ENCODE measurements at places on chromosomes 7 and 10.

DNA sequence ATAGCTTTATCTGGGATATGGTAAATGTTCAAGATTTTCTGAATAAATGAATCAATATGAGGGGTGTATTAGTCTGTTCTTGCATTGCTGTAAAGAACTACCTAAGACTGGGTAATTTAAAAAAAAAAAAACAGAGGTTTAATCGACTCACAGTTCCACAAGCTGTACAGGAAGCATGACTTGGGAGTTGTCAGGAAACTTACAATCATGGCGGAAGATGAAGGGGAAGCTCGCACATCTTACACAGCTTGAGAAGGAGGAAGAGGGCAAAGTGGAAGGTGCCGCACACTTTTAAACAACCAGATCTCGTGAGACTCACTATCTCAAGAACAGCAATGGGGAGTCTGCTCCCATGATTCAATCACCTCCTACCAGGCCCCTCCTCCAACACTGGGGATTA lies 32.5 kb upstream of the OTUD1 start:
- H3K36me3 ChIP-seq = no peaks in the 10 kb centered on the region
- H3K27ac ChIP-seq = no peak overlapping the region
- H3K27me3 ChIP-seq = no peaks in the 10 kb centered on the region
- DNase-seq = no peak
- H3K4me3 ChIP-seq = no peak overlapping the region
- H3K4me1 ChIP-seq = no peaks in the 10 kb centered on the region

DNA sequence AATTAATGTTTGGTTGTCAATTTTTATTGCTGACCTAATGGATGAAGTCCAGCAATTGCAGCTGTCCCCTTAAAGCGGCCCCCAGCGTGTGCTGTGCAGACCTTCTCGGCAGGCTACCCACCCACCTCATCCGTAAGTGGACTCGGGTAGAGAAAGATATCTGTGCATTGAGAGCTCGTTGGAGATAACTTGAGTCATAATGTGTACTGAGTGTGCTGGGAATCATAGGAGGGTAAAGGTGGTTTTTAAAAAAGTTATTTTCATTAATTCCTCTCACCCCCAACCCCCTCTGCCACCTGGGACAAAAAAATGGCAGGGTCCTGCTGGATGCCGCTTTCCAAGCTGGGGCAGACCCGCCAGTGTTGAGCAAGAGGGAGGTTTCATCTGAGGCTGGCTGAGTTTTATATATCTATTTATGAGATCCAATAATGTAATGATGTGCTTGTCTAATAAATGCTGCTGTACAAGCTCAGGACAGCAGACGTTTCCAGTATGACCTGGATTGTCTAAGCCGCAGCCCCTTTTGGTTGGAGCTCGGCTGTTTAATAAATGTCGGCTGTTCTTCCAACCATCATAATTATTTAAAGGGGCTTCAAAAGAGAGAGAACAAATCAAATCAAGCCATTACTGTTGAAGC lies 119.1 kb downstream of the NKX6-2 start:
- H3K4me3 ChIP-seq = no peak overlapping the region
- peaks cover 29% of the 10 kb centered on the region for H3K4me1 ChIP-seq
- peak overlapping the region; percentile 56 for H3K27ac ChIP-seq
- no peaks in the 10 kb centered on the region for H3K27me3 ChIP-seq
- no peaks in the 10 kb centered on the region for H3K36me3 ChIP-seq
- no peak for DNase-seq

GRCh38 chr10:4429571-4429970 lies 396.4 kb upstream of the AKR1E2 start:
- H3K4me3 ChIP-seq = no peak overlapping the region
- no peaks in the 10 kb centered on the region for H3K4me1 ChIP-seq
- no peak for DNase-seq
- H3K27ac ChIP-seq = no peak overlapping the region
- no peaks in the 10 kb centered on the region for H3K27me3 ChIP-seq
- H3K36me3 ChIP-seq = no peaks in the 10 kb centered on the region

- H3K4me1 ChIP-seq = no peaks in the 10 kb centered on the region
- no peak for DNase-seq
- no peaks in the 10 kb centered on the region for H3K36me3 ChIP-seq
- H3K4me3 ChIP-seq = no peak overlapping the region
Measured at GRCh38 chr7:98805956-98806838, 63.6 kb downstream of the TMEM130 start.

GRCh38 chr7:157954901-157955300 lies 618.1 kb downstream of the DNAJB6 start:
- H3K27me3 ChIP-seq = no peaks in the 10 kb centered on the region
- no peaks in the 10 kb centered on the region for H3K36me3 ChIP-seq
- no peak for DNase-seq
- H3K4me3 ChIP-seq = no peak overlapping the region

DNA sequence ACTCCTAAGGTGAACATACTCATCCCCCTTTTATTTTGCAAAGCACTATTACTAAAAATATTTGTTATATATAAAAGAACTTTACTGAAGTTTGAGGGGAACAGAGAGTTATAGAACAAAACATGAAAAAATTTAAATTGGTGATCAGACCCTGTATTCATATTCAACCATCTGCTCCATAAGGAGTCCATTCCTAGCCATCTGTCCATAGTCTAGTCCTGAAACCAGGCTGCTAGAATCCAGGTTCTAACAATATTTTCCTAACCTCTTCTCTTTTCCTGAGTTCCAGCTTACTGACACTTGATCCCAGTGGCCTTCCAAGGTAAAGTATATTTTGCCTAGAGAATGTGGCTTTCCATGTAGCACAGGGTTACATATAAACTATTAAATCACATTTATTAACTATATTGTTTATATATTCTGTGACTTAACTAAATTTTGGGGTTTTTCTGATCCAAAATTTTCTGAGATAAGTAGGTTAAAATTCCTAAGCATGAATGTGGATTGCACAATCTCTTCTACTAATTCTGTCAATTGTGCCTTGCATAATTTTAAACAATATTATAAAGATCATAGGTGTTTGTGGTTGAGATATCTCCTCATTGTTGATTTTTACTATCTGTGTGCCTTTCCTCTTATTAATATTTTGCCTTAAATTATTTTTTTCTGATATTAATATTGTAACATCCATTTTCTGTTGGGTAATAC lies 137.6 kb upstream of the MAGI2 start:
- no peaks in the 10 kb centered on the region for H3K36me3 ChIP-seq
- H3K4me1 ChIP-seq = no peaks in the 10 kb centered on the region
- no peak for DNase-seq

GRCh38 chr7:100827330-100828226 lies at the start of gene EPHB4:
Gene EPHB4, minus strand, starts transcription at chr7:100827523. Its CDS starts 493 bp downstream, at chr7:100827030.
- peak within 1 kb of the TSS; percentile 82 for H3K4me3 ChIP-seq
- H3K36me3 ChIP-seq = peaks cover 16% of the 10 kb centered on the region
- no peaks in the 10 kb centered on the region for H3K27me3 ChIP-seq
- DNase-seq = peak; percentile 88
- peaks cover 36% of the 10 kb centered on the region for H3K4me1 ChIP-seq
- peak within 1 kb of the TSS; percentile 75 for H3K27ac ChIP-seq

DNA sequence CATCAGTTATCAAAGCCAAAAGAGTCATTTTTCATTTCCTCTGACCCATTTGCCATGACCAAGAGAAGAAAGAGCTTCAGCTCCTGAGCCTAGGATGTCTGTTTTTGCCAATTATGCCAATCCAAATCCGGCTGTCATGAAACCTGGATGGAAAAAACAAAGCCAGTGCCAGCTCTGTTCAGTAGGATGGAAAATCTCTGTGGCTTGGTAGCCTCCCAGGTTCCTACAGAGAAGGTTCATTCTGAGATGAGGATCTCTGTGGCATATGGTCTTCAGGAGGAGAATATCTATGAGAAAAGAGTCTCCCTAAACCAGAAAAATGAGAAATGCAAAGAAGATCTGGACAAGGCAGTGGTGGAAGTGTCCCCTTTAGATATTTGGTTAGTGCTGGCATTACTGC lies 475.4 kb downstream of the CNTNAP2 start:
- DNase-seq = no peak
- no peaks in the 10 kb centered on the region for H3K36me3 ChIP-seq
- H3K4me1 ChIP-seq = no peaks in the 10 kb centered on the region
- no peak overlapping the region for H3K27ac ChIP-seq

DNA sequence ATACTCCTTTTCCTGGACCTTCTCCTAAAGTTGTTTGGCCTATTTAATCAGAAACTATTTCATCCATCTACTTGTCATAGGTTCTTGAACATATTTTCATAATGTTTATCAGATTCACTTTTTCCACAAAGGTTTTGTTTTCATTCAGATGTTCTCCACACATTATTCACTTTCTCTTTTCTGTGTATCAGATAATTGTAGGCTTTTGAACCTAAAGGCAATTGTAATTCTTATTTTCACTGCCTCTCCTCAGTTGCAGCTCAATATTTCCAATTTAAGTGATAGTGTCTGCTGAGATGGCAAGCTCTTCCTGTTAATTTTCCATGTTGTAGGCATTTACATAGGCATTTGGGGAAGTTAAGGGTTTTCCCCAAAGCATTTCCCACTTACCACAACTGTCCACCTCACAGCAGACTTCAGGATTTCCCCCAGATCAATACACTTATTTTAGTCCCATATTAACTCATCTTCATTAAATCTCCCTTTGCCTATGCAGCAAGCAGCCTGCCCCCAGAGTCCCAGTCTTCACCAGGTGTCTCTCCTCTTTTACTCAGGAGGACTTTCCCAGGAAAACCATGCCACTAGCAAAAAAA lies 12.3 kb upstream of the IKZF1 start:
- H3K27ac ChIP-seq = no peak overlapping the region
- DNase-seq = no peak
- no peak overlapping the region for H3K4me3 ChIP-seq
- no peaks in the 10 kb centered on the region for H3K36me3 ChIP-seq
- no peaks in the 10 kb centered on the region for H3K27me3 ChIP-seq

DNA sequence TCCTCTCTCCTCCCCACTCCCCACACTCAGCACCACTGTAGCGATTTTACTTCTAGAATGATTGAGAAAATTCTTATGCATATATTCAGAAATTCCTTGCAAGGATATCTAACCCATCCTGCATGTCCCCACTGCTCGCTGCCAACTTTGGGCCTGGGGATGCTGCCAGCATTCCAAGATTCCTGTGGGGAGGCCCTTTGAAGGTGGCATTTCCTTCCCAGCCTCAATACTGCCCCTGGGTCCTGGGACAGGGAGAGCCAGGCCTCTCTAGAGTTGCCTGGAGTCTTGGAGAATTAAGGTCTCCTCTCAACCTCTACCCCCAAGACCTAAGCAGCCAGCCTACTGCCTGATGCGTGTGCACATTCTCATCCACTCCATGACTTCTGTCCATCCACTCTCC lies 303.5 kb downstream of the NEBL start:
- DNase-seq = no peak
- H3K27me3 ChIP-seq = no peaks in the 10 kb centered on the region
- no peak overlapping the region for H3K27ac ChIP-seq
- no peaks in the 10 kb centered on the region for H3K4me1 ChIP-seq

- no peaks in the 10 kb centered on the region for H3K36me3 ChIP-seq
- H3K4me3 ChIP-seq = no peak overlapping the region
- H3K27ac ChIP-seq = no peak overlapping the region
- H3K27me3 ChIP-seq = no peaks in the 10 kb centered on the region
- H3K4me1 ChIP-seq = no peaks in the 10 kb centered on the region
Measured at GRCh38 chr10:36388166-36388565, 737.2 kb upstream of the ANKRD30A start.

GRCh38 chr7:133682364-133683181 lies 429.7 kb downstream of the EXOC4 start:
- no peaks in the 10 kb centered on the region for H3K4me1 ChIP-seq
- no peaks in the 10 kb centered on the region for H3K27me3 ChIP-seq
- no peaks in the 10 kb centered on the region for H3K36me3 ChIP-seq
- H3K27ac ChIP-seq = no peak overlapping the region
- DNase-seq = no peak

DNA sequence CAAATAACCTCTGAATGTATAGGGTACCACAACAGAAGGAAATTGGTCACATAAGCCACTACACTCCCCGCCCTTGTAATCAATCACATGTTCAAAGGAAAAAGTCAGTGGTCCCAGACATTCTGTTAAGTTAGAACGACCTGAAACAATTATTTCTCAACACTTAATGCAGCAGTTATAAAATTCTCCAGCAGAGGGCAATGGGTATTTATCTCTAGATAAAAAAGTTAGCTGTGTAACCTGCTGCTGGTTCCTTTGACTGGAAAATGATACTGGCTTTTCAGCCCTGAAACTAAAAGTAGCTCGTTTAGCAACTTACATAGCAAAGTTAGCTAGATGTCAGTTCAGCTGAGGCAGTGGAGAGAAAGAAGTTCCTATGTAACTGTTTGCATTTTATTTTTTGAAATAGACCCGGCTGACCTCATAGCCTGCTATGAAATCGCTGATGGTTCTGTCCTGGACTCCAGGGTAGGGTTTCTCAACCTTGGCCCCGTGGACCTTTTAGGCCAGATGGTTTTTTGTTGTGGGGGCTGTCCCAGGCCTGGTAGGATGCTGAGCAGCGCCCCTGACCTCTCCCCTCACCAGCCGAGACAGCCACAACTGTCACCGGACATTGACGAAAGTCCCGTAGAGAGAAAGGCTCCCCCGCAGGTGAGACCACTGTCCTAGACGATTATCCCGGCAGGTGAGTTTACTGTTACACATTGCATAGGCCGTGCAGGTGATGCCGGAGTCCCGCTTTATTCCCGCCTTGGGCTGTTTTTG lies 40.2 kb upstream of the PROSER2 start:
- no peak overlapping the region for H3K27ac ChIP-seq
- no peaks in the 10 kb centered on the region for H3K36me3 ChIP-seq
- no peak for DNase-seq
- no peak overlapping the region for H3K4me3 ChIP-seq
- no peaks in the 10 kb centered on the region for H3K27me3 ChIP-seq
